NCI-H2081 treated with DMSO at 0.1 percent for 48 hours (cell line): ENCODE measurements at places on chromosomes 11 and 22.

DNA sequence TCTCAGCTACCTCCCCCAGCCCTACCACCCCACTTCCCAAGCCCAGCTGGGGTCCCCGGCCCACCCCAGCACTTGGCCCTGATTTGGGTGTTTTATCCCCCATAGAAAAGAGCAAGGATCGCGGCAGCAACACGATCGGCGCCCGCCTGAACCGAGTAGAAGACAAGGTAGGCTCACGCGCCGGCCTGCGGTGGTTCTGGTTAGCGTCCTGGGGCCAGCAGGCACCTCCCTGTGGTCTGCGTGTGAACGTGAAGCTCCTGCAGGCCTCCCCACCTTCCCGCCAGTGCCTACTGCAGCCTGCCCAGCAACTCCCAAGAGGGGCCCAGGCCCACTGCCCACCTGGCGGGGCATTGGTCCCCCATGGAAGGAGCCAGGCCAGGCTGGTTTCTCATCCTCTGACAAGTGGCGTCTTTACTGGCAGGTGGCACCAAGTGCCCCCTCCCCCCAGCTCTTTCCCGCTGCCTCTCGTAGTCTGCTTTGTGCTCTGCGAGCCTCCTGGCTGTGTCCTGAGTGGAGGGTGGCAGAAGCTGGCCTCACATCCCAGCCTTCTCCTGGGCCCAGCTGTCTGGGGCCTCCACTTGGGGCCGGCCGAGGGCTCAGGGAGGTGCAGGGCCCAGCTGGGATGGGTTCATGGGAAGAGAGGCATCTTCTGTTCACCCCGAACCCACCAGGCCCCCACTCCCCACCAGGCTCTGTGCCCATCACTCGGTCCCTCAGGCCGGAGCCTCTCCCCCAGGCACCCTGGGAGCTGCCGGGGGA is 78.3 kb upstream of the KCNQ1OT1 start:
- DNase-seq, result no peak

DNA sequence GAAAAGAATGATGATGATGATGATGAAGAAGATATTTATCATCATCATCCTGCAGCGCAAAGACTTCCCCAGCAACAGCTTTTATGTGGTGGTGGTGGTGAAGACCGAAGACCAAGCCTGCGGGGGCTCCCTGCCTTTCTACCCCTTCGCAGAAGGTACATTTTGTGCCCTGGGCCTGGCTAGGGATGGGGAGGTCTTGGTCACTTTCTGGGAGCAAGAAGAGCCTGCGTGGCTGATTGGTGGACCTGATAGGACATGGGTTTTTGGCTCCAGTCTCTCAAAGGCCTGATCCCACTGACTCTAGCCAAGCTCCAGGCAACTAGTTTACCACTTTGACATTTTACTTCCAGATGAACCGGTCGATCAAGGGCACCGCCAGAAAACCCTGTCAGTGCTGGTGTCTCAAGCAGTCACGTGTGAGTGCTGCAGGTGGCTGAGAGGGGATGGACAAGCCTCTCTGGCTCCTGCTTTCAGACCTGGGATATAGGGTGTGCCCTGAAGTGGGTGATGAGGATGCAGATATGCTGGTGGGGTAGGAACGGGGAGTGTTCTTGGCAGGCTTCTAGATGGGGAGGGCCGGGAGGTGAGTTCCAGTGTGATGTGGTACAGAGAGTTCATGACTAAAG is 5.3 kb downstream of the SIDT2 start:
- DNase-seq, result no peak

DNA sequence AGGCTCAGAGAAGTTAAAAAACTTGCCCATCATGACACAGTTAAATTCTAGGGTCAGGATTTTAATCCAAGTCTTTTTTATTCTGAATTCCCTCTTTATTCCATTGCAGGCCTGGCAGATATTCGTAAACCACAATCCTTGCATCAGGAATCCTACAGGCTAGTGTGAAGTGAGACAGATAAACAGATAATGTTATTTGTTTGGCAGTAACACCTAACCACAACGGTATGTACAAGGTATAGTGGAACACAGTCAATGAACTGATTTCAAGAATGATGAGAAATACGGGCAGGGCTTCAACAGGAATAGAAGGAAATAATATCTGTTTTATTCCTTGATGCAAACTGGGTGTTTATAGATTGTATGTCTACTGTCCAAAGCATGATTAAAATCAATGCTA is 32.0 kb upstream of the NARS2 start:
- DNase-seq, result no peak

DNA sequence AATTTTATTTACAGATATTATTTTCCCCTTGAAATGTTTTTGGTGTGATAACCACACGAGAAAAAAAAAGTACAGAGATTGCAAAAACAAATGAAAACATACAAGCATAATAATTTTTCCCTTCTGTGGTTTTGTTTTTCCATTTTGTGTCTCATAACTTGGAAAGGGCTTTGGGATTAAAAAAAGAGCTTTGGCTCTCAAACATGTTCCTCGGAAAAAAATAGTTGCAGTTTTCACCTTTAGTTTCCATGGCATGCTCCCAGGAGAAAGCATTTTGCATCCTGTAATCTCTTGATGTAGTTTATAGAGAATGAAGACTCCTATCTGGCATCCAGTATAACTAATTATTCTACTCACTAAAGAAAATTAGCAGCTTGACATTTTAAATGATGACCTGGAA is 362.1 kb upstream of the PDGFD start:
- DNase-seq, result no peak

DNA sequence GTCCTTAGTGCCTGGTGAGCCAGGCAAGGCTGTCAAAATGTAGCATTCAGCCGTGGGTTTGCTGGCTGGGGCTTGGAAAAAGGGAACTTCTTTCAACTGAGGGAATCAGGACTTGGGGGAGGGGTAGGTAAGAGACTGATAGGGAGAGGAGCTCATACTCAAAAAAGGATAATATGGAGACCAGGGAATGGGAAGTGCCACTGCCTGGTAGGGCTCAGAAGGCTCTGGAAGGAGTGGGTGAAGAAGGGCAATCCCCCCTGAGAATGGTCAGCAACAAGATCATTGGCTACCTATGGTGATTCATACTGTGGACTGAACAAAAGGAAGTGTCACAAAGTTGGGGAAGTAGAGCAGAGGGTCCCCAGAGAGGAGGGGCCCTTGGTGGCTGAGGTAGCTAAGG is 1.9 kb downstream of the CNGA4 start:
- no peak for DNase-seq

DNA sequence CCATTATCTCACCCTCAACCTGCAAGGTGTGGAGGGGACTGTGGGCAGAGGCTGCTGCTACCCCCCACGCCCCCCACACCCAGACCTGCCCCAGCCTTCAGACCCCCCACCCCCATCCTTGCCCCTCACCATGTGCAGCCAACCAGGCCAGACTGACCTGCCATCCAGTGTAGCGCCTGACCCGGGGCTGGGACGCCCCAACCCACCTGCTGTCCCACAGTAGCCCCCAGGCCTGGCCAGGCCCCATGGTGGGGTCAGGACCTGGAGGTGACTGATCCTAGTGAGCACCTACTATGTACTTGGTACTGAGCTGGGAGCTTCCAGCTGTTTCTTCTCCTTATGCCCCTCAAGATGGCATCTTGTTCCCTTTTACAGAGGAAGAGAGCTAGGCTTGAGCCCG is 113.1 kb downstream of the CACNA1I start:
- no peak for DNase-seq

- DNase-seq, result no peak
These were observed 1385.0 kb downstream of the TBC1D22A start for GRCh38 chr22:48147404-48147803.

GRCh38 chr11:4882543-4882942 is 843 bp downstream of the OR51T1 start:
- peak; percentile 2 for DNase-seq

DNA sequence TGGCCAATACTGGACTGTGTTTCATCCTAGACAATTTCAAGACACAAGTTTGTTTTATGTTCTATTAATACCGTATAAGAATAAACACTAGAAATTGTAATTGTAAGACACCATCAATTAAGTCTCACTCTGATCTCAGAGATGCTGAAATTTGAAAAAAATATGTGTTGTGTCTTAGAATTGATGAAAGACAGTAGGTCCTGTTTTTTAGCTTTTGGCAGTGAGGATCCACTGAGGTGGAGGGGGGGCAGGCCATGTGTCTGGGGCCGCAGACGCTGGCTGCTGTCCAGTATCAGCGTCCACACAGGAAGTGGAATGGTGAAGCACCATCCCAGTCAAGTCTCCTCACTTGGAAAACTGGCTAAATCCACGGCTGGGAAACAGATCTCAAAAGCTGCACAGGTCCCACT is 22.5 kb upstream of the ALG8 start:
- DNase-seq, result no peak

DNA sequence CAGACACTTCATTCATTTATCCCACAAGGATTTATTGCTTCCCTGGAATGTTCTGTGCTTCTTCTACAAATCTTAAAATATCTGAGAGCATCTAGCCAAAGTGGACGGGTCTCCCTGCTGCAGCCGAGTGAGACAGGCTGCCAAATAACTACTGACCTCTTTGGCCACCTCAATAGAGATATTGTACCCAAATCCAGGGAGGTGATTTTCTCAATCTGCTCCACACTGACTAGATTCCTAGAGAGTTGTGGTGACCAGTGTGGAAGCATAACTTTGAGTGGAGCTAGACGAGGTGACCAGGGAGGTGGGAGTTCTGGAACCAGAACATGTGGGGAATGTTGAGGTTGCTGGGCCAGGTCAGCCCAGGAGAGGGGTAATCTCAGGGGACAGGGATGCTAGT is 77.5 kb downstream of the THAP12 start:
- no peak for DNase-seq

DNA sequence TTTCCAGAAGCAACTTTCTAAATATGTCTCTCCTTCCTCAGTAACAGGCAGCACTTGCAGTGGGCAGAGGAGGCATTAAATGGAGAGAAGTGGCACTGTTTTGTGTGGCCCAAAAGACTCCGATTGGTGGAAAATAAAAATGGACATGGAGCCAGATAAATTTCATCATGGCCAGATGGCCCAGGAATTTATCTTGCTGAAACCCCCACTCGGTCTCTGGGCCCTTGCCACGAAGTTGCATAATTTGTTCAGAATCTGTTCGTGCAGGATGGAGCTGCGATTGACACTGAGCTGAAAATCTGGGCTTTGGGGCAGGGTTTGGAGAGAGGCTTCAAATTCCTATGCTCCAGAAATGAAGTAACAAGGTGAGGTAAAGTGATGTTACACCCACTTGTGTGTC is 65.5 kb downstream of the C11orf91 start:
- no peak for DNase-seq

DNA sequence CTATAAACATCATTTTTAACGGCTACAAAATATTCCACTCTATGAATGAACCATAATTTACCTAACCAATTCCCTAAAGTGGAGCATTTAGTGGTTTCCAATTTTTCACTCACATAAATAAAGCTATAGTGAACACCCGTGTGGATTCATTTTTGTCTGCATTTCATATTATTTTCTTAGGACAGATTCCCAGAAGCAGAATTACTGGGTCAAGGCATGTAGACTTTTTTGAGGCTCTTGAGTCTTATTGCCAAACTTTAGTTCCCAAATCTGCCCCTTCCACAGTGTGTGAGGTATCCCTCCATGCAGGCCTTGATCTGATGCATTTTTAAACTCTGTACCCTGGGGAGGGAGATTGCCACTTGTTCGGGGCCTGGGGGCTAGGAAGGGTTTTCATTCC is 198.2 kb downstream of the TENM4 start:
- DNase-seq, result no peak

- no peak for DNase-seq
These were observed 75.3 kb downstream of the KCNQ1 start for GRCh38 chr11:2519862-2520735.

- DNase-seq, result no peak
These were observed 77.3 kb downstream of the PHF21B start for GRCh38 chr22:44932493-44932892.

GRCh38 chr11:130653838-130654636 is 205.6 kb downstream of the ADAMTS15 start:
- DNase-seq, result no peak

- DNase-seq, result no peak
These were observed 11.7 kb upstream of the ANKRD42 start for GRCh38 chr11:83181815-83182214.

GRCh38 chr11:82792319-82792718 is 58.7 kb upstream of the FAM181B start:
- no peak for DNase-seq

GRCh38 chr11:66216911-66217310 is 51.5 kb upstream of the RAB1B start:
- no peak for DNase-seq

- DNase-seq, result no peak
These were observed 56.1 kb upstream of the VSTM5 start for GRCh38 chr11:93906486-93906885.

GRCh38 chr22:21766691-21767462 is 31.3 kb upstream of the YPEL1 start:
- no peak for DNase-seq

DNA sequence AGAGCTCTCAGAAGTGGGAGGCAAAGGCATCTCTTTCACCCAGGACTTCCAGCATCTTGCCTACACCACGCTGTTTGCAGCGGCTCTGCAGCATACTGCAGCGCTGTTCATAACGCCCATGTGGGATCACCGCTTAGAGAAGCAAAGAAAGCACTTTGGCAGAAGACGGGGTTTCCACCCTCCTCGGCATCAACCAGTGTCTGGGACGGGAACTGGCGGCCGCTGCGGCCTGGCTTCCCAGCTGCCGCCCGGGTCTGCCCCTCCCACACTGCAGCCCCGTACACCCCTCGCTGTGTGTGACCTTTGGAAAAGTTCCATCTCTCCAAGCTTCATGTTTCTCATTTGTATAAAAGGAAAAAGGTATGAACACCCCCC is 545 bp upstream of the TIRAP start:
- DNase-seq, result no peak

DNA sequence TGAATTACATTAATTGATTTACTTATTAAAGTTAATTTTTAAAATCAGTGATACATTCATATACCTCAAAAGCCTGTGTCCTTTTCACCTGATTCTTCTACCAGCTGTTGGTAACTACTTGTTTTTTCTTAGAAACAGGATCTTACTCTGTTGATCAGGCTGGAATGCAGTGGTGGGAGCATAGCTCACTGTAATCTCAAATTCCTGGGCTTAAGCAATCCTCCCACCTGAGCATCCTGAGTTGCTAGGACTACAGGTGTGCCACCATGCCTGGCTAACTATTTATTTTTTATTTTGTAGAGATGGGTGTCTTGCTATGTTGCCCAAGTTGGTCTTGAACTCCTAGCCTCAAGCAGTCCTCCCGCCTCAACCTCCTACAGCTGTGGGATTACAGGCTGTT is 4.7 kb downstream of the TRIM44 start:
- no peak for DNase-seq

- DNase-seq, result no peak
These were observed 37.6 kb downstream of the TRMU start for GRCh38 chr22:46373159-46373558.

DNA sequence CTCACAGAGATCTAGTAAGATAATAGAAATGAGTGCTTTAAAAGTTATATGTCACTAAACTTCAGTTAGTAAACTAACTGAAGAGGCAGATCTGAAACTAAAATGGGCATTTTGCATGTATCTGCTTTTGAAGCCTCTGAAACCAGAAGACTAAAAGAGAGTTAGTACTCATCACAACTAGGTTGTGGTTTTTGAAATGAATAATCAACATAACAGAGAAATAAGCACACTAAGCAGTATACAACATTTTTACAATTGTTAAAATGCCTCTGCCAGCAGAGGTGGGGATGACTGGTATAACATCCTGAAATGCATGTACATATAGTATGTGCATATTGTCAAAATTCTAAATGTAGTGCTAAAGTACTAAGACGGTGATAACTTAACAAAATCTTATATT is 564.5 kb downstream of the DLG2 start:
- no peak for DNase-seq

- no peak for DNase-seq
These were observed 14.5 kb upstream of the P4HA3 start for GRCh38 chr11:74325649-74326645.

- no peak for DNase-seq
These were observed 22.0 kb downstream of the TBRG1 start for GRCh38 chr11:124644426-124645280.
